ENCODE measurements at places on chromosomes 4 and X.

- DNase-seq = peak; percentile 73
Observed at GRCh38 chrX:22325096-22325495, 52.4 kb downstream of the CBLL2 start.

- no peak for DNase-seq
Observed at GRCh38 chr4:3246458-3247398, 2.2 kb upstream of the MSANTD1 start.

GRCh38 chrX:154371789-154372300 lies 2.6 kb downstream of the FLNA start:
- no peak for DNase-seq

GRCh38 chr4:86909546-86910295 lies 17.5 kb upstream of the C4orf36 start:
- DNase-seq = no peak

- DNase-seq = no peak
Observed at GRCh38 chr4:38464328-38464727, 199.7 kb upstream of the KLF3 start.

DNA sequence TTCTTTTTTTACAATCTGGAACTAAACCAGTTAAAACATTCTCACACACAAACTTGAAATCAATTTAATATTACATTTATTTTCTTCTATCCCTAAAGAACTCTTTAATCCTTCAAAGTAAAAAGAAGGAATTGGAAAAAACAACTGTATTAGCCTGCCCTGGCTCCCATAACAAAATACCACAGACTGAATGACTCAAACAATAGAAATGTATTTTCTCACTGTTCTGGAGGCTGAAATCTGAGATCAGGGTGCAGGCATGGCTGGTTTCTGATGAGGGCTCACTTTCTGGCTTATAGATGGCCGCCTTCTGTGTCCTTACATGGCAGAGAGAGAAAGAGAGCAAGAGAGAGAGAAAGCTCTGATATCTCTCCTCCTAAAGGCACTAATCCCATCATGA lies 149.4 kb downstream of the PDGFRA start:
- peak; percentile 10 for DNase-seq

DNA sequence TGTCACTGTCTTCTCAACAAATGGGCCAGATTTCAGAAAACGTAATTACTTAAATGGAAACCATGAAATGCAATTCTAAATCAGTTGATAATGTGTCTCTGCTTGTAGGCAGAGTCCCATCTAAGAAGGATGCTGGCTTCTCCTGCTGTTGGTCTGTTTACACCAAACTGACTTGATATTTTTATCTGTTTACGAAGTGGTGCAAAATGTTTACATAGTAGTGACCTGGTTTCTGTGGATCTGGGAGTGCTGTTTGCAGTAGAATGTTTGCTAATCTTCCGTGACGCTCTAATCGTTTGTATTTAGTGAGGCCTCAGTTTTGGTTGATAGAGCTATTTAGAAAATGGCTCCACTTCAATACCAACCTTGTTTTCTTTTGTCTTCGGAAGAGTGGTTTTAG lies 213.5 kb downstream of the VEGFC start:
- DNase-seq = no peak

DNA sequence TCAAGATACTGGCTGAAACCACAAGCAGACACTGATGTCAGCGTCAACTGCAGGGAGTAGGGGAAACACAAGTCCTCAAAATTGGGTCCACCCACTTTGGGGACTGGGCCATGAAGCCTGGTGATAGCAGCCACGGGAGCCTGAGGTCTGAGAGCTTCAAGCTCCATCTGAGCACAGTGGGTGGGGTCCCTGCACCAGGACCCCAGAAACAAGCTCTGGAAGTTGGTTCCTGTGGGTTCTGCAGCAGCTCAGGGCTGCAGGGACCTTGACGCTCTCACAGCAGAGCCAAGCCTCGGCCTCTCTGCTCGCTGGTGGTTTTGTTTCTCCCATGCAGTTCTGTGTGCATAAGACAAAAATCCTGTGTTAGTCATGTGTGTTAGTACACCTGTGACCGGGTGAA lies 54.5 kb downstream of the CPLX1 start:
- DNase-seq = no peak

DNA sequence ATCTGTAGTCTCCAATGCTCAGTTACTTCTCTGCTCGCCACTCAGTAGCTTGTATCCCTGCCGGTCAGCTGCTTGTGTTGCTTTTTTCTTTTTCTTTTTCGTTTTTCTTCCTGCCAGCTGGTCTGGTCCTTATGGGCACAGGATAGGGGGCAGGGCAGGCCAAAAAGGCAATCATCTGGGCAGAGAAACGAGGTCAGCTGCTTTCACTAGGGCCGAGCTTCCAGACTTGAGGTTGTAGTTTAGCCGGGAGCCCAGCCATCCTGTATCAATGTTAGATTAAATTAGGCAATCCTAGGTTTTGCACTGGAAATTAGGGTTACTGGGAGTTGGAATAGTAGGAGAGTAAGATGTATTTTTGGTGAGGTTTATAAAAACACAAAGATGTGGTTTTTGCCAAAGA lies 3.4 kb downstream of the ARSF start:
- no peak for DNase-seq

DNA sequence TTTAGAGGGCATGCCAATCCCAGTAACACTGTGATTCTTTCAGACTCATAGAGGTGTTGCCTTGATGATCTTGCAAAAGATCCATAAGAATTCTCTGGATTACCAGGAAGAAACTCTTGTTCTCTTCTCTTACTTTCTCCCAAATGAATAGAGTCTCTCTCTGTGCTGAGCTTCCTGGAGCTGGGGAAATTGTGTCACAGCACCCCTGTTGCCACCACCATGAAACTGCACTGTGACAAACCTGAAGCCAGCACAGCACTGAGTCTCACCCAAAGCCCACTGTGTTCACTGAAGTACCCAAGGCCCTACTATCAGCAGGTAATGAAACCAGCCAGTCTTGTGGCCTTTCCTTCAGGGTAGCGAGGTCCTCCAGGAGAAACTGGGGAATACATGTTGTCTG lies 332.7 kb upstream of the FGF16 start:
- no peak for DNase-seq

DNA sequence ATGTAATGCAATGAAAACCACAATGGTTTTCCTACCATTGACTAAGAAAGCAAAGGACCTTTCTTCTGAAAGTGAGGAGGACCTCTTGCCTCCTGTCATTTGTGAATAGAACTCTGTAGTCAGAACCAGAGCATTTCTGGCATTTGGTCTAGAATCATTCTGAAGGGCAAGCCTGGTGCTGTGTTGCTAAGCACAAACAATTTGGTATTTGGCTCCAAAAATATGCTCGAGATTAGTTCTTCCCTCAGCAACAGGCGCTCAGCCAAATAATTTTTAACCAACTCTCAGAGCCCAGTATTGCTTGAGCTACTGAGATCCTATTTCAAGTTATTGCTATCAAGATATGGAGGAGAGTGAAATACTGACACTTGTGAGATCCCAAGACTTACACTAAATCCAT lies 71.0 kb downstream of the SNCA start:
- DNase-seq = peak; percentile 62

GRCh38 chrX:108270739-108271396 lies 167.4 kb downstream of the COL4A6 start:
- DNase-seq = peak; percentile 26

DNA sequence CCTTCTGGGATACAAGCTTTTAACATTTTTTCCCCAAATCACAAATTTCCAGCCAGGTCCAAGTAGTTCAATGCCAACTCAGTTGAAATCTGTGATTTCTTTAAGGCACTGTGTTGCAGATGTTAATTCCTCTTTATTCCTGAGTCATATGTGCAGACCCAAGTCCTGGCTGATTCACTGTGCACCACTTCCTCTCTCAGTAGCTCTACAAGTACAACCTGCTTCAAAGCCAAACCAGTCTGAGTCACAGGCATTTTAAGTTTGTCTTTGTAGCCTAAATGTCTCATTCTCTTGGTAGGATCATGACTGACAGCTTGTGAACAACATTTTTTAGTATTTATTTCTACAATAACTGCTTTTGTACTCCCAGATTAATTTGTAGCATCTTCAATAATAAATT lies 165.6 kb upstream of the S100G start:
- peak; percentile 93 for DNase-seq

DNA sequence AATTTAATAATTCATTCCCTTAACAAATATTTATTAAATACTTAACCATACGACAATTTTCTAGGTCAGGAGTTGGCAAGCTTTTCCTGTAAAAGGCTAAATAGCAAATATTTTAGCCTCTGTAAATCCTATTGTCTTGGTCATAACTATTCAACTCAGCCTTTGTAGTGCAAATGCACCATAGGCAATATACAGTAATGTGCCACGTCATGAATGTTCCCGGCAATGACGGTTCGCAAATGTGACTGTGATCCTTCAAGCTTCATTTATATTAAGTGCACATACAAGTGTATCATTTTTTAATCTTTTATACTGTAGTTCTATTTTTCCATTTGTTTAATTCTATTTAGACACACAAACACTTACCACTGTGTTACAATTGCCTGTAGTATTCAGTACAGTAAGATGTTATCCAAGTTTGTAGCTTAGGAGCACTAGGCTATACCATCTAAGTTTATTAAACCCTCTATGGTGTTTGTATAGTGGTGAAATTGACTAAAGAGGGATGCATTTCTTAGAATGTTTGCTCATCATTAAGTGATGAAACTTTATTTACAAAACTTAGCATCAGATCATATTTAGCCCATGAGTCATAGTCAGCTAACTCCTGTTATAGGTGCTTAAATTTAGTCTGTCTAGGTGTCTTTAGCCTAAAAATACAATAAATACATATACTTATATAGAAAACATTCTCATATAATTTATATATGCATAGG lies 553.6 kb downstream of the STPG2 start:
- DNase-seq = no peak

DNA sequence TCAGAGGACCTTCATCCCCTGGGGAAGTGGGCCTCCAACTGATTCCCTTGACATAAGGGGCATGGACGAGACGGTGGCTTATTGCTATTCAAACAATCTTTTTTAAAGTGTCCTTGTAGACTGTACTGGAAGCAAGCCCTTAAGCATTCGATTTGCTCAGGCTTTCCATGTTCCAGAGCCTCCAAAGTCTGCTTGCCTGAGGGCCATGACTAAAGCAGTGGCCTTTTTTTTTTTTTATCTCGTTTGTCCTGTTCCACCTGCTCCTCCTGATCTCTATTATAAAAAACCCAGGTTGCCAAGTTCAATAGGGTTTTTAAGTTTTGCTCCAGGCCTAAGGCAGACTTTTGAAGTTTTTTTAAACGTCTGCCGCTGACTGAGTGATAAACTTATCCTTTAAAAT lies 103.7 kb upstream of the AADAT start:
- no peak for DNase-seq

DNA sequence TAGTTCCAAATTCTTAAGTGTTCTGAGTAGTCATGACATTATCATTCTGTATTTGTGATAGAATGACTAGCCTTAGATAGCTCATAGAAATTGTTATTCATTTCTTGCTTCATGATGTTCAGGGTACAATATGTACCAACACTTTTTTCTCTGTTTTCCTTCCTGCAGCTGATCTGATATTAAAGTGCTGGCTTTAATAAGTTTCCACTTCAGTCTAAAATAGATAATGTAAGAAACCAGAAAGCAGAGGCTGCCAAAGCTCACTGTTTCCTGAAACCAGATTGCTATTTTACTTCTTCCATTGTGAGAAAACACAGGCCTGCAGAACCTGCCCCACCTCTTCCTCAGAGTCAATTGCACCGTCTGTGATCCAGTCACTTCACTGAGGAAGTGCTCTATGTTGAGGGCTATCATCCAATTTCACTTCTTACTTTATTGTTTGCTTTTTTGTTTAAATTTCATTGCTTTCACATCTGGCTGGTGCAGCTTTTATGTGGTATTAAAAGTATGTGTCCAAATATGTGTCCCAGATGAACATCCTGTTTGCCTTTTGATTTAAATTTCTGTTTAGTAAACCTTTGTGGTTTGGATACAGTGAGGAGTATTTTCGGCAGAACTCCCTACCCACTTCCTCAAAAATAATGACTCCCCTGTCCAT lies 652.1 kb downstream of the ANKRD50 start:
- peak; percentile 48 for DNase-seq

DNA sequence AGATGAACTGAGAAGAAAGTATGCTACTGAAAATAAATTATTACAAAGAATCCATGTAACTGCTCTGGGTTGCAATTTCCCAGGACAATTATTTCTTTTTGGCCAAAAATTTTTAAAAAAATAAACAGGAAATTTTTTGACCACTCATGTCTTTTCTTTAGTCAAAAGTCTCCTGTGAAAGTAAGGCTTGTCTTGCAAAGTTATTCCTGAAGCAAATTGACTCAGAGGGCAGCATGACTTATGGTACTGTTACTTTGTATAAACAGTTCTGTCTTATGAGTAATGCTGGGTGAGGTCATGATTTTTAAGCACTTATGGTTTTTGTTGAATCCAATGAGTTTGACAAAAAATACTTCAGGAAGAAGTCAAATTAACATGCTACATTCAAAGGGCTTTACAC lies 292.8 kb upstream of the ARSJ start:
- peak; percentile 96 for DNase-seq

DNA sequence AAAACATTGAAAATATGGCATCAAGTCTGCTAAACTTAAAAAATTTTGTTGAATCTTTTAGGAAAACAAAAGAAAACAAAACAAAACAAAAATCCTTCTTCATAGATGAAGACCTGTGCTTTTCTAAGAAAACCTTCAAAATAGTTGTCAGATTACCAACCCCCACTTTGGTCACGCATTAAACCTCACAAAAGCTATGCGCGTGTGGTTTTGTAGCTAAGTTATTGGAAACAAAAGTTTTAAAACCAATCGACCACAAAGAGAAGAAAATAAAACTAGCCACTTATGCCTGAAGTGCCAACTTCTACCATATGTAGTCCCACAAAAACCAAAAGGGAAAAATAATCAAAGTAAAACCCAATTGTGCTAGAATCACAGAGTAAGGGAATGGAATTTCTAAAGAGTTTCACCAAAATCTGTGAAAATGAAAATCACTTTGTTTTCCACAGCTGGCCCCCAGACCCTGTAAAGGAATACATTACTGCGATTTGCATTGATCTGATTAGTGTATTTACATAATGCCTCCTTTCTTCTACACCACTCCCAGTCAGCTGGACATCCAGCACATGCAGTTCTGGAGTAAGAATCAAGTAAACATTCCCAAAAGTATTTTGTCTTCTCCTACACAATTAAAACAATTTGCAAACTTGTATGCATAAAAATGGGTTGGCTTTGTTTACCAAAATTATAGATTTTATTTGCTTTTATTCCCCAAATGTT lies 330.1 kb upstream of the DKK2 start:
- no peak for DNase-seq

Measured in fibroblast of skin of abdomen (primary cell).